ENCODE measurements at places on chromosomes 2 and 18.

- no peak for DNase-seq
These were observed 49.5 kb downstream of the TGIF1 start for GRCh38 chr18:3499501-3499900.

- no peak for DNase-seq
These were observed 93.3 kb downstream of the COLEC12 start for GRCh38 chr18:407191-407590.

DNA sequence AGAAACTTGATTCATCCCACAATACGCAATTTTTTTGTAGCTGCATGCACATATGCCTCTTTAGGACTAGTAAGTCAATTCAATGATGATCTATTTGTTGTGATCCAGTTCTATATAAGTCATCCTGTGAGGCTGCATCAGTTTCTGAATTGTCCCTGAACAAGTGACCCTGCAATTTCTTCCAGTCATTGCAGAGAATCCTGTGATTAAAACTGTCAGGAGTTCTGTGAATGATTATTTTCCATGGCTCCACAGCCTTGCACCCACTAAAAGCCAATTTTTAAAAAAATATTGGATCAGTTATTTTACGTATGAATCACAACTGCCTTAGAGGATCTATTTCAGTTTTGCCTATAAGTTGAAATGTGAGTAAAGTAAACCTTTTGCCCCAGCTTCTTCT, 1585.0 kb upstream of the ACVR2A start:
- no peak for DNase-seq

- no peak for DNase-seq
These were observed 356.9 kb upstream of the RAB12 start for GRCh38 chr18:8252371-8252770.

DNA sequence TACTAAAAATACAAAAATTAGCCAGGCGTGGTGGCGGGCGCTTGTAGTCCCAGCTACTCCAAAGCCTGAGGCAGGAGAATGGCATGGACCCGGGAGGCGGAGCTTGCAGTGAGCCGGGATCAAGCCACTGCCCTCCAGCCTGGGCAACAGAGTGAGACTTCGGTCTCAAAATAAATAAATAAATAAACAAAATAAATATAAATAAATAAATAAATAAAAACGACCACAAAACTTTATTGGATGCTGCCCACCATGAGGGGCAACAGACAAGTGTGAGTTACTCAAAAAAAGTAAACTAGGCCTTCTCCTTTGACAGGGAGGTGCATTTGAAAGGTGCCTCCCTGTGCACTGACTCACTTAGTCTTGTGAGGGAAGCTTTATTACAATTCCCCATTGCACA, 50.4 kb downstream of the SLC4A1AP start:
- DNase-seq, result no peak

GRCh38 chr2:18849841-18850578, 260.6 kb upstream of the NT5C1B start:
- no peak for DNase-seq
